ENCODE measurements at places on chromosomes 4 and X.
A peak's percentile ranks its signal among the peaks of the same experiment; 100 is the strongest.

DNA sequence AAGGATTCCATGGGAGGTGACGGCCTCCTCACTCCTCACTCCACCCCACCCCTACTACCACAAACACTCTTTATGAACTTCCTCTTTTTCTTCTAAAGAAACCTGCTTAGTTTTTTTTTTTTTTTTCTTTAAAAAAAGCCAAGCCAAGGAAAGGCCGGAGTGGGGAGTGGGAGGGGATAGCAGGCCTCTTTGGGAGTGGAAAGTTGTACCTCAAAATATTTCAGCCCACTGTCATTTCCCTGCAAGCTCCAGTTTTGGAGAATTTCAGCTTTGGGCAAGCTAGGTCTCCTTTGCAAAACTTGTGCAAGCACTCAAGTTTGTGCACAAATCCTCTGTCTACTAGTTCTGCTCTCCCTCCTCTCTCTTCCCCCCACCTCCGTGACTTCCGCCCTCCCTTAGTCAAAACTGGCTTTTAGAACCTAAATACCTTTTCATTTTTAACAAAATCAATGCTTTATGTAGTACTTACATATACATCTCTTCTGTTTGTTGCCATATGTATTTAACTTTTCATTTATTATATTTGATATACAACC lies 512 bp upstream of the ANTXR2 start:
- DNase-seq = peak; percentile 11

DNA sequence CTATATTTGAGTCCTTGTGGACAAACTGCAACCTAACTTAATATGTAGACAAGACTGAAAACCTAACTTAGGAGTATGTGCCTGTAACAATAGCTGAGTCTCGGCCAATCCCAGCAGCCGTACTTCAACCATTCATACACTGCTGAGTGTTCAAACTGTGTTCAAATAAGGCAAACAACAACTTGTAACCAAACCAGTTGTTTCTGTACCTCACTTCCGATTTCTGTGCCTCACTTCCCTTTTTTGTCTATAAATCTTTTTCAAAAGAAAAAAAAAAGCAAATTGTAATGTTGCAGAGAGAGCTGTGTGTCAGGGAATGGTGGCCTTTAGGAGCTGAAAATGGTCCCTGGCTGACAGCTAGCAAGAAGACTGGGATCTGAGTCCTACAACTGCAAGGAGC lies 46.0 kb downstream of the GEMIN8 start:
- DNase-seq = no peak

GRCh38 chr4:184415071-184415470 lies 59.3 kb downstream of the IRF2 start:
- no peak for DNase-seq

DNA sequence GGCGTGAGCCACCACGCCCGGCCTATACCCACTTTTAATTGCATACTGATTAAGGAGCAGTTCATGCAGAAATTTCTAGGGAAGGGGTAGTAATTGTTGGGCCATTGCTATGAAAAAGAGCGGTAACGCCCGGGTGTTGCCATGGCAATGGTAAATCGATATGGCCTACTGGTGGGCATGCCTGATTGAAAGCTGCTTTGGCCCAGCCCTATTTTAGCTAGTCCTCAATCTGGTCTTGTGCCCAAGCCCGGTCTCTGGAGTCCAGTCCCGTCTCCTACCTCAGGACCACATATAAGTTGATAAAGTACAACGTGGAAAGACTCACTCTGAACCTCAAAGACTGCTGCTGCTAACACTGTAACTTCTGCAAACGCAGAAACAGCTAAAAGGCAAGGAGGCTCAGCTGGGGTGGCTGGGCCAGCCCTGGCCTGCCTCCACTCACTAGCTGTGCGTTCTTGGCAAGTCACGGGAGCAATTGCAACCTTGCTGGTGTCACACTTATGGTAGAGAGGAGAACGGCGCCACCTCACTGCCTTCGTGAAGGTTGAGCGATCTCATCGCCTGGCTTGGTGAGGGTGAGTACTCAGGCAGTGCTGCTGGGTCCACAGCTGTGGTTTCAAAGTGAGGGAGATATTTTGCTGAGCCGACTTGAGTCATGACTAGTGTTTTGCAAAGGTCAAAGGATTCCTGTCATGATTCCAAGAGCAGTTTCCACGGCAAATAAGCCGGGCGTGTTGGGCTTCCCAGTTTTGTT lies 57.0 kb upstream of the GRPEL1 start:
- no peak for DNase-seq

- no peak for DNase-seq
Measured at GRCh38 chrX:19085666-19086065, 36.6 kb downstream of the ADGRG2 start.

DNA sequence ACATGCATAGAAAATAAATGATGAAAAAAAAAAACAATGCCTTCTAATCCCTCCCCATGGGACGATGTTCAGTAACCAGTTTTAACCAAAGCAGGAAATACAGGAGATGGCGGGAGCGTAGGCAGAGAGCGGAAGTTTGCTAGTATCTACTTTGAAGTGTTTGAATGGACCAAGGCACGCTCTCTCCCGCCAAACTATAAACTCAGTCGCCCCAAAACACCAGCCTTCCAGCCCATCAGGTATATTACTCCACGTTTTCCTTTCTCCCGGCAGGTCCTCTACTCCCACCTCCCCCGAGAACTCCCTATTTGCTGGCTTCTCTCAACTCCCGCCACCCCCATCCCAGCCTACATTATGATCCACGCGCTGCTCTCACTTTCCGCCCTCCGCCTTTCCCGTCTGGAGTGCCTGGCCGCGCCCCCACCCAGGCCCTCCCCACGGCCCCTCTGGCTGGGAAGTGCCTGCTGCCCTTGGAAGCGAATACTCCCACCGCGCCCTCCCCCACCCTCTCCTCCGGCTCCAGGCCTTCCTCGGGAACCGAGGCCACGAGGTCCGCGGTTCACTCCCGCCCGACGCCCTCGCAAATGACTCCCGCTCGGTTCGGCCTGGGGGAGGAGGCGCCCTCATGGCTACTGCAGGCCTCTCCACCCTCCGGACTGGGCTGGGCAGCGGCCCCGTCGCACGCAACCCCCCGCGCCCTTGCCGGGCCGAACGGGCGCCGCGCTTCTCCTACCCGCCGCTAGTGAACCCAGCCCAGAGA lies 723 bp downstream of the DHX15 start:
- peak; percentile 64 for DNase-seq

DNA sequence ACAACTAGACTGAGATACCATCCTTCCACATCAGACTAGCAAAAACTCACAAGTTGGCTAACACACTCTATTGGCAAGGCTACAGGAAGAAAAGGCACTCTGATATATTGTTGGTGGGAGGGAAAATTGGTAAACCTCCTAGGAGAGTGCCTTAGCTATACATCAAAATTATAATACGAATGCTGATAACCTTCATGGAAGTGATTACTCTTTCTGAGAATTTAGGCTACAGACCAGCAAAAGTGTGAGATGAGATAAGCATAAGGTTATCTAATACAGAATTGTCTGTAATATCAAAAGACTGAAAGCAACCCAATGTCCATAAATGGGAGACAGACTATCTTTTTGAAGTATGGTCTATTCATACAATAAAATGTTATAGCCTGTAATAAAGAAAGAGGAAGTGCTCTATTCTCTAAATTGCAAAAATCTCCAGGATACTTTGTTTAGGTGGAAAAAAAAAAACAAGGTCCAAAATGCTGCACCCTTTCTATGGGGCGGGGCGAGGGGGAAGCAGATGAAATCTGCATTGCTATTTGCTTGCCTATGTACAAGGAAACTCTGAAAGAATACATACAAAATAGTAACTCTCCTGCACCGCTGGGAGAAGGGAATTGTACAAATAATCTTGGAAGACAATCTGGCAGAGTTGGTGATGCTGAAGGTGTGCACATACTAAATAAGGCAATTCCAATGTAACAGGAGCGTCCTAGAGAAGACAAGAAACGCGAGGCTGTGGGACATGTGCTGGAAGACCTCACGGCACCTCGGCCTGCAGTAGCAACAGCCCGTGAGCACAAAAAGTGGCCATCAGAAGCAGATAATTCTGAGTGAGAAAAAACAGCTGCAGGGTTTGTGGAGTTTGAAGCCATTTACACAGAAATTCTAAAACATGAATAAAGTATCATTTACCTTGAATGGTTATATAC lies 109.7 kb downstream of the AFAP1 start:
- no peak for DNase-seq

DNA sequence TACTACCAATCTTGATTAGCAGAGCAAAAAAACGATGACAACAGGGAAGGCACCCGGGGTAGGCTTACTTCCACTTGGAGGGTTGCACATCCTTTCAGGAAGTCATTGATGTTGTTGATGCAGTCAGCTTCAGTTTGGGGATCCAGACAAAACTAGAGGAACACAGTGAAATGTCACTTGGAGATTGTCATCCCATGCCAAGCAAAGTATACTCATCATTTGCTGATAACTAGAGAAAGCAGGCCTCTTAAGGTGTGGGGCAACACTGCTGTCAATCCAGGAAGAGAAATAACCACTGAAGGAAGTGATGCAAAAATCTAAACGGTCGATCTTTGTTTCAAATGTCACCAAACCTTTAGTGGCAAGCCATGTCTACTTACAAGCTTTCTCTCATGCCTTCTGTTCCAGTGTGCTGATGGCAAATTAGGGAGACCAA lies 1.4 kb downstream of the ARHGEF6 start:
- DNase-seq = no peak

GRCh38 chrX:18424482-18425198 lies 768 bp upstream of the CDKL5 start:
- DNase-seq = peak; percentile 10

GRCh38 chrX:40011322-40012038 lies 86.3 kb downstream of the BCOR start:
- DNase-seq = no peak

- DNase-seq = no peak
Measured at GRCh38 chr4:108683479-108683878, 33.1 kb downstream of the OSTC start.

DNA sequence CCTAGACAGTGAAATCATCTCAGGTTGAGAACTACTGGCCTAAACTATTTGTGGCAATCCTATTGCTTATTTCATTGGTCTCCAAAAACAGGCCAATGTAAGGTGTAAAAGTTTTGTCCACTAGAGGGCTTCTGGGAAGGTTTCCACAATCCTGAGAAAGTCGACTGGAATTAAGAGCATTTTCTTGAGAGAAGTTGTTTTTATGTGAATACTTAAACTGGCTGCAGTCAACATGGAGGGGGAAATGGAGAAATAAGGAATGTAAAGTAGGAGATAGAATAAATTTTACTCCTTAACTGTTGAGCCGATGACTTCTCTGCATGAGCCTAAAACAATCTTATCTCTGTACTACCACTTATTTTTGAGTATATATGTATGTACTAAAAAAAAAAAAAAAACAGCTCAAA lies 11.0 kb upstream of the EIF4E start:
- no peak for DNase-seq

DNA sequence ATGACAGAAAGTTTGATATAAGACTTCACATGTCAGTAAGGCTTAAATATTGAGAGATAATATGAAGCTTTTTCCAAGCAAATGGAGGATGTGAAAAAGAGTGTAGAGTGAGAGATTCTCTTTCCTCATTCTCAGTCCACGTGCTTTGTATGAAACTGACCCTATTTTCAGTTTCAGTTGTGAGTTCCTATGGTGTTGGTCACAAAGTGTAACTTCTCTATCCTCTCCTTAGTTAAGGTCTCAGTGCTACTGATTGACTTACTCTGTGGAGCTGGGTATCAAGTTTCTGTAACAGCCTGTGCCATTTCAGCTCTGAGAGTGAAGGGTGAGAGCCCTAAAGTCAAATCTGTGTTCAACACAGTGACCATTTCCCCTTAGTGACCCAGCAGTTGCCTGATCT lies 277.2 kb downstream of the EPHA5 start:
- DNase-seq = no peak

- no peak for DNase-seq
Measured at GRCh38 chrX:103674531-103675454, 11.7 kb downstream of the MORF4L2 start.

- DNase-seq = no peak
Measured at GRCh38 chrX:14798805-14799397, 74.0 kb downstream of the FANCB start.

DNA sequence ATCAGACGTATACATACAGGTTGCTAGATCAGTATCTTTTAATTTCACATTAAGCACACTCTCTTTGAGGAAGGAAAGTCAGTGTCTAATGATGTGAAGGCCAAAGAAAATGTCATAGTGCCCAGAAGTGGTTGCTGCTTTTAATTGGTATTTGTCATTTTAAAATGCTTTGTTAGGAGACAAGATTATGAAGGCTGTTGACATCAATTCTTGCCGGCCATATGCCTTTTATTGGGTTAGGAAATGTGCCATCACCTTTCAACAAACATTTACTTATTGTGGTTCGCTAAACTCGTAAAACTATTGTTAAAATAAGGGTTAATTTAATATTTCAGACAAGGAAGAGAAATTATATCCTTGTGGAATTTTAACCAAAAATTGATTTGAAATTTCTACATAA lies 32.2 kb downstream of the NFKB1 start:
- no peak for DNase-seq

GRCh38 chr4:137032222-137032621 lies 500.1 kb downstream of the PCDH18 start:
- no peak for DNase-seq

GRCh38 chrX:76076124-76076523 lies 96.7 kb upstream of the PBDC1 start:
- DNase-seq = no peak

DNA sequence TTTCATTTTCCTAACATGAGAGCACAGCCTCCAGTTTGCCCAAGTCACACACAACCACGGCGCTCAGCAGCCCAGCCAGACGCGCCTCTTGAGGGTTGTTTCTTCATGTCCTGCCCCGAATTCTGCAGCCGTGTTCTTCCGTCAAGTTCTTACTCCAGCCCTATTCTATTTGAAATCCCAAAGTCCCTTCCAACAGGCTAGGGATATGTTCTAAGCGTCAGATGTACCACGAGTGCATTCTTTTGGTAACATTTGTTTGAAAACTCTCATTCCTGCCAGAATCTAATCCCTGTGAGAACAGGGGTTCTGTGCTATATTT lies 23.1 kb downstream of the ACSL1 start:
- DNase-seq = no peak

GRCh38 chr4:148962539-148963290 lies 520.5 kb upstream of the NR3C2 start:
- DNase-seq = no peak

GRCh38 chrX:63354484-63354883 lies 3.4 kb upstream of the SPIN4 start:
- DNase-seq = no peak

GRCh38 chrX:110417128-110417527 lies 58.5 kb downstream of the RTL9 start:
- no peak for DNase-seq

GRCh38 chrX:29541038-29541437 lies 674.3 kb upstream of the MAGEB2 start:
- no peak for DNase-seq

- peak; percentile 32 for DNase-seq
Measured at GRCh38 chrX:100928660-100929613, at the start of gene XKRX. TSS of gene XKRX (minus strand) at chrX:100928917. CDS start at chrX:100928304, 613 bp downstream.

DNA sequence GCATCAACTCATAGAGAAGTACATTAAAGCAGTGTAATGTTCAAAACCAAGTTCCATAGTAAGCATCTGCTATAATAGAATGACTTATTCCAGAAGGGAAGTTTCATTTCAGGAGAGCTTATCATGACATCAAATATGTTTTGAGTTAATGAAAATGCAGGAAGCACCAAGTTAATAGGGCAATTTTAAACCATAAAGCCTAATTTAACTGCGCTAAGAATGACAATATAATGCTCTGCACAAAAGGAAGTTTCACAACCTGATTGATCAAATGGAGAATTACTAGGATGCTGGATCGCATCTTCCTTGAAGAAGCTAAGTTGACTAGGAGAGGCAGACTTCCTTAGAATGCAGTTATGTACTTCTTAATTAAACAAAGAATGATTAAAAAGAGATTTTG lies 416.9 kb upstream of the MAGEB2 start:
- no peak for DNase-seq

GRCh38 chr4:139567159-139567870 lies 11.3 kb upstream of the SETD7 start:
- DNase-seq = no peak

Data from stimulated activated CD4-positive, alpha-beta T cell treated with anti-CD3 and anti-CD28 coated beads, Interleukin-4, amount 100 ng/mL, for 24 hours (primary cell).